ENCODE measurements at places on chromosomes 6 and 20. TPM values are rescaled to one million over a fixed set of nuclear protein-coding genes. Genes with fewer than 3 reads are reported as not detected.

Gene DEFB116
- total RNA-seq, result not detected

Gene SLC24A3
- not detected for total RNA-seq

Gene MROH8
- total RNA-seq, result 4.2 TPM

Gene KCNK15
- 11.1 TPM for total RNA-seq

Gene CFAP61
- total RNA-seq, result not detected

Gene MYMX
- total RNA-seq, result not detected

Gene TBC1D22B
- 12.1 TPM for total RNA-seq

Gene CLVS2
- not detected for total RNA-seq

Gene FOXQ1
- not detected for total RNA-seq

Gene EPPIN
- not detected for total RNA-seq

Gene SLC12A5
- not detected for total RNA-seq

Gene SMOC2
- not detected for total RNA-seq

Gene SIRPB2
- not detected for total RNA-seq

Gene NT5E
- total RNA-seq, result 264 TPM

Gene MLN
- not detected for total RNA-seq

Gene MAK
- not detected for total RNA-seq

Gene TSBP1
- not detected for total RNA-seq

Gene AGPAT4
- 3.0 TPM for total RNA-seq

Gene E2F3
- total RNA-seq, result 4.8 TPM

Gene CCM2L
- total RNA-seq, result not detected

Gene CDKN1A
- total RNA-seq, result 469 TPM

Gene VSTM2L
- 9.2 TPM for total RNA-seq

Gene CCN5
- total RNA-seq, result 24.5 TPM

Gene ADGB
- total RNA-seq, result not detected

Gene DEFB112
- total RNA-seq, result not detected

Gene TMEM151B
- total RNA-seq, result not detected

Gene TFAP2C
- total RNA-seq, result 12.3 TPM

Gene THBD
- total RNA-seq, result 15.6 TPM

Gene OR2B6
- total RNA-seq, result not detected

Gene DNMT3B
- total RNA-seq, result 1.5 TPM

Gene WFDC5
- not detected for total RNA-seq

Gene TNFAIP3
- 2.1 TPM for total RNA-seq

Gene PRICKLE4
- not detected for total RNA-seq

Gene GPR63
- total RNA-seq, result 0.11 TPM

Gene EDN3
- not detected for total RNA-seq

Gene HS3ST5
- total RNA-seq, result not detected

Gene HLA-DQA1
- total RNA-seq, result not detected

Gene CYP21A2
- total RNA-seq, result not detected

Gene GRM1
- total RNA-seq, result not detected

Gene NOX3
- total RNA-seq, result not detected

Gene HLA-DRB1
- total RNA-seq, result not detected

Gene PRSS16
- total RNA-seq, result not detected

Gene RGS17
- 0.25 TPM for total RNA-seq

Gene COL12A1
- total RNA-seq, result 1,033 TPM

Gene TRIM15
- total RNA-seq, result not detected

Gene SLC26A8
- total RNA-seq, result not detected

Gene RBM24
- 7.3 TPM for total RNA-seq

Gene IL20RA
- not detected for total RNA-seq

Gene ATP6V1G2
- total RNA-seq, result 0.89 TPM

Gene RSPH9
- total RNA-seq, result not detected

Gene BPI
- not detected for total RNA-seq

Gene EPB41L1
- total RNA-seq, result 19.2 TPM

Gene PPP1R3G
- 1.5 TPM for total RNA-seq
